ENCODE measurements at places on chromosomes 11 and 22.

GRCh38 chr22:29382580-29383302, 5.6 kb downstream of the AP1B1 start:
- DNase-seq: no peak

- DNase-seq: peak; percentile 76
Measured at GRCh38 chr22:17773606-17774205, 563 bp downstream of the BID start.

- peak; percentile 31 for DNase-seq
Measured at GRCh38 chr22:50298937-50299784, 8.3 kb downstream of the PLXNB2 start.

DNA sequence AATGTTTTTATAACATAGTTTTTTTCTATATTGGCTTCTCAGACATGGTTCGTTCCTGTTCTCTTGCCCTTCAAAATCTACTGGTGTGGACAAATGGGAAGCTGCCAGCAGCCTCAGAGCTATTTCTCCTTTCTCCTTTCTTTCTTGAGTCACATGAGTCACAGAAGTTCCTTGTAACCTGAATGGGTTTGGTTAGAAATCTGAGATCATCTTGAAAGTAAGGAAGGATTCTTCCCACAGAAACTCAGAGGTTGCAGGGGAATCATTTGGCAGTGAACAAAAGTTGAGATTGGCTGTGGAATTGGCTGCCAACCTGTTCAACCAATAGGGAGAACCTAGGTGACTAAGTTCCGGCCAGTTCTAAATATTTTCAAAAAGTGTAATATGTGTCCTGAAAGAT, 12.5 kb downstream of the PLET1 start:
- DNase-seq: no peak

DNA sequence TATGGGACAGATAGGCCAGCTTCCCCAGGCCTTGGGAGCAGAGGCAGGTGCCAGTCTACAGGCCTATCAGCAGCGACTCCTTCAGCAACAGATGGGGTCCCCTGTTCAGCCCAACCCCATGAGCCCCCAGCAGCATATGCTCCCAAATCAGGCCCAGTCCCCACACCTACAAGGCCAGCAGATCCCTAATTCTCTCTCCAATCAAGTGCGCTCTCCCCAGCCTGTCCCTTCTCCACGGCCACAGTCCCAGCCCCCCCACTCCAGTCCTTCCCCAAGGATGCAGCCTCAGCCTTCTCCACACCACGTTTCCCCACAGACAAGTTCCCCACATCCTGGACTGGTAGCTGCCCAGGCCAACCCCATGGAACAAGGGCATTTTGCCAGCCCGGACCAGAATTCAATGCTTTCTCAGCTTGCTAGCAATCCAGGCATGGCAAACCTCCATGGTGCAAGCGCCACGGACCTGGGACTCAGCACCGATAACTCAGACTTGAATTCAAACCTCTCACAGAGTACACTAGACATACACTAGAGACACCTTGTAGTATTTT, 26.6 kb upstream of the L3MBTL2 start:
- no peak for DNase-seq

- peak; percentile 62 for DNase-seq
Measured at GRCh38 chr11:126547161-126547560, 191.7 kb downstream of the ST3GAL4 start.

DNA sequence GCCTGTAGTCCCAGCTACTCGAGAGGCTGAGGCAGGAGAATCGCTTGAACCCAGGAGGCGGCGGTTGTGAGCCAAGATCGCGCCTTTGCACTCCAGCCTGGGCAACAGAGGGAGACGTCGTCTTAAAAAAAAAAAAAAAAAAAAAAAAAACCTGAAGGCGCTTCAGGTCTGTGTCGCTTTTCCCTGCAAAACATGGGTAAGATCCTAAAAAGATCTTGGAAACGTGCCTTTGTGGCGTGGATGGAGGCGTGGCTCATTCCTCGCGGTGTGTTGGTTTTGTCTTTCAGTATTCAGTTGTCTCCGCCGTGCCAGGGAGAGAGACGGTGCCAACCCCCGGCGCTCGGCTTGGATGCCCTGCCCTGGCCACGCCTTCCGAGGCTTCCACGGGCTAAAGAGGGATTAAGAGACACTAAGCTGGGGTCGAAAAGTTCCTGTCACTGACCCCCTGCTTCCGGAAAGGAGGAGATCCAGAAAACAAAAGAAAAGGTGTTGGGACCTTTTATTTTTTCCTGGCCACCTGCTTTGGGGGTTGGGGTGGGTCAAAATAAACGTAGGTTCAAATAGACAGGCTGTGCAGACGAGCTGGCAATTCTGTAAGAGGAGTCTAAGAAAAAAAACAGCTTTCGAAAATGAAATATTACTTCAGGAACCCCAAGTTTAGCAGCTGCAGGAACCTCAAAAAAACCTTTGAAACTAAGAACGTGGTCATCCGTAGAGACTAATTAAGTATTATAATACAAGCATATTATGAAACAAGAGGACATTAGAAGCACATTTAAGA, 1.1 kb upstream of the SLC35F2 start:
- peak; percentile 73 for DNase-seq

- DNase-seq: peak; percentile 6
Measured at GRCh38 chr11:80727315-80727714, 1286.5 kb upstream of the TENM4 start.

DNA sequence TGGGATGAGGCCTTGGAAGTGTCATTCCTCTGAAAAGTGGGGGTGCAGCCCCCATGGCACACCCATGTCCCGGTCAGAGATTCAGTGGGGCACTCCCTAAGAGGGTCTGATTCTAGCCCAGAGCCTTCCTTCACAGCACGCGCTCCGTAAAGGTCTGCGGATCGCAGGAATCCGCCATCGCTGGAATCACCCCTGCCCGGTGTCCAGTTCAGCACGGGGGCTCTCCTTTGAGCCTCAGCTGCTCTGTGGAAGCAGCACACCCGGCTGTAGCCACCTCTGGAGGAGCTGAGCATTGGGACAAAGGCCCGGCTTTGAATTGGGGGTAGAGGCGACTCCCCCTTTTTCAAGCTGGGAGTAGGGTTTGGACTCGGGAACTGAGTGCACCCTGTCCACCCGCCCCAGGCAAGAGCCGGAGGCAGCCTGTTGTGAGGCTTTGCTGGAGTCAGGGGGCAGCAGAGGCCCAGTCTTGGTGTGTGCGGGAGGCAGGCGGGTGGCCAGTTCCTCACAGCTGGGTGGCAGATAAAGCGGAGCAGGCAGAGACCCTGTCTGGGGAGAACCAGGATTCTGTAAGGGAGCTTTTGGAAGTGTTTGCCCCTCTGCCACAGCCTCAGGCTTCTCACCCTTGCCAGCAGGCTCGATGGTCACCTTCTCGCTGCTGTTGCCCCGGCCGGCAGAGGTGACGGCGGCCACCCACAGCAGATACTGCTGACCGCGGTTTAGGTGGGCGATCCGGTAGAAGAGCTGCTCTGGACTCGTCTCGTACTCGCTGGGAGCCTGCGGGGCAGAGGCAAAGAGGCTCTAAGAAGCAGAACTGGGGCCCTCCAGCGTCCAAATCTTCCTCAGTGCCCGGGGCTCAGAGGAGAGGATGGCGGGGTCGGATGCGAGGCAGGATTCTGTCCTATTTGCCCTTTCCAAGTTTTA, 115.9 kb downstream of the CEP164 start:
- DNase-seq: peak; percentile 84

GRCh38 chr11:11349106-11349825, 3.8 kb downstream of the CSNK2A3 start:
- DNase-seq: no peak

GRCh38 chr11:134802116-134802515, 390.1 kb upstream of the B3GAT1 start:
- DNase-seq: no peak

DNA sequence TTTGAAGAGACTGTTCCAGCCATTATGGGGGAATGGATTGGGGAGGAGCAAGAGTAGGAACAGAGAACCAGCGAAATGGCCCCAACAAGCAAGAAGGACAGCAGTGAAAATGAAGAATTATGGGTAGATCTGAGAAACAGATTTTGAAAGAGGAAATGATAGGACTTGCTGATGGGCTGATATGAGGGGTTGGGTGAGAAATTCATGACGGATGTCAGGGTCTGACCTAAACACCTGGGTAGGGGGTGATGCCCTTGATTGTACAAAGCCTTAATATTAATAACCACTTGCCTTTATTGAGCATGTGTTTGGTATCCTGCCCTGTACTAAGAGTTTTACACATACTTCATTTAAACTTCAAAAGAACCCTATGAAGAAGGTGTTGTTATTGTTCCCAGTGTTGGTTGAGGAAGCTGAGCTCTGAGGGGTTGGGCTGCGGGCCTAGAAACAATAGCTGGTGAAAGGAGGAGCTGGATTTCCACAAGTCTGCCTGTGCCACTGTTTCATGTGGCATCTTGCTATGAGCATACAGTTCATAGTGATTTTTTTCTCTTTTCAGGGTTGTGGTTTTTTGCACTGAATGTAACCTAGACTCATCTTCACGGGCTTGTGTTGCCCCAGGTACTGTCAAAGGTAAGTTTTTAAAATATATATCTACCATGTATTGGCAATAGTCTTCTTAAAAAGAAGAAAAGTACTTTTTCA, 61.1 kb upstream of the TNRC6B start:
- no peak for DNase-seq

DNA sequence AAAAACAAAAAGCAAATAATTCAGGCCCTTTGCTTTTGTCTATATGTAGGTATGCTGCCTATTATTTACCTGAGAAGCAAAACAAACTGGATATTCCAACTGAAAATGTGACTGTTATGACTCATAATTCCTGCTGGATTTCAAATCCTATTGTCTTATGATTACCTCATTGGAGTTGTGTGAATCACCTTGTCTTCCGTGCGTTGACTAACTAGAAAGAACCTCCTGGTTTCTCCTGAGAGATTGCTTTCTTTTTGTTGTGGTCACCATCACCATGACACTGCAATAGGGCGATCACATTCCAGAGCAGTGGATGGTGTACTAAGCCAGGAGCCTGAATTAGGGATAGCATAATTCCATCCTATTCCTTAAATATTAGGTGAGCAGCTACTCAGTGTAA, 23.0 kb upstream of the EXPH5 start:
- DNase-seq: no peak

- DNase-seq: no peak
Measured at GRCh38 chr11:92527467-92527866, 302.8 kb downstream of the FAT3 start.

Data from NCI-H82 (cell line).